HTR-8/SVneo (cell line): ENCODE measurements at places on chromosomes 5 and 9.
A peak's percentile ranks its signal among the peaks of the same experiment; 100 is the strongest.

DNA sequence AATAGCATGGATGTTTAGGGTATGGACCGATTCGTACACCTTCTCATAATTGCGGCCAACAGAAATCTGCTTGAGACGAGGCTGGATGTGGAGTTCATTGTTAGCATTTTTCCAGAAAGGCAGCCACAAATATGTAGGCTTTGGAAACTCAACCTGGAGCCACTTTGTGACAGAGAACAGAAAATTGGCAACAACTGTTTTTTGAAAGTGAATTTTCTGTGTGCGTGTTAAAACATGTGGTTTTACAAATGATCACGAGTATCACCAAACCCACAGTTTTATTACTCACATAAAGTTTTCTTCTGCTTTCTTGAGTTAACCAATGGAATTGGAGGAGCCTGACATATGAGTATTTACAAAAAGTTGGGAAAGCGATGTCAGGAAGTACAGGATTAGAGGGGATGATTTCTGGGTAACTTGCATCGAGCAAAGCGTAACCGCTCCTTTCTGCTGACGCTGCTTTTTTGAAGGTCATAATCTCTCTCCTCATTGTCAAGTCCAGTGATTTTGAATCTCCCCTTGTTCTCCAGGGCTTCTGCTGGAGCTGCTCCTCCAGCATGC, 138.5 kb upstream of the TAF11L2 start:
- no peak for DNase-seq

DNA sequence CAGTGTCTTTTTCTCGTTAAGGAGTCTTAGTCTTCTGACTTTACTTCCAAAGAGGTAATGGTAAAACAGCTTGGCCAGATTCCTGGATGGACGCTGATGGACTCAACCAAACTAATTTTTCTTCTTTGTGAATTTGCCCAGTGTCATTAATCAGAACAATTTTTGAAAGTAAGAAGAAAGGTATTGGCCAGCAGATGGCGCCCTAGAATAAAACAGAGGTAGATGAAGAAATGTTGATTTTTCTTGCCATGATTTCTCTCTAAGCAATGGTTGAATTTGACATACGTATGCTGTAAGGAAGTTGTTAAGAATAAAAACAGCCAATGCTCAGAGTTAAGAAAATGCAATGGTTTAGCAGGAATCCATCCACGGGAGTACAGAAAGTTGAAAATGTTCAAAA, 500.0 kb downstream of the DIRAS2 start:
- no peak for DNase-seq

DNA sequence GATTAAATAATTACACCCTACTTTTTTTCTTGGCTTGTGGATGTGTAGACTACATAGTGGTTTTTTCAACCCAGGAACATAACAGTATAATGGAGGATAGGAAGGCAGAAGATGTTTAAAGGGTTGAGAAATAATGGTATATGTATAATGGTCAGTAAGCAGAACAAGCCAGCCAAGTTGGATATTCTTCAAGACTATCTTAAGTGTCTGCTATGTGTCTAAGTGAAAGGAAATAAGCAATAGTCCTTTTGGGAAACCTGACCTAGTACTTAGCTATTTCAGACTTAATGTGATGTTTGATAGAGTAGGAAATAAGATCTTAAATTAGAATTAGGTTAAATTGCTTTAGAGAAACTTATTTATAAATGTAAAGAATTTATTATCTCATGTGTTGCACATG, 85.7 kb downstream of the PTPDC1 start:
- DNase-seq: no peak

- no peak for DNase-seq
These were observed 37.0 kb downstream of the STRBP start for GRCh38 chr9:123231421-123231820.

DNA sequence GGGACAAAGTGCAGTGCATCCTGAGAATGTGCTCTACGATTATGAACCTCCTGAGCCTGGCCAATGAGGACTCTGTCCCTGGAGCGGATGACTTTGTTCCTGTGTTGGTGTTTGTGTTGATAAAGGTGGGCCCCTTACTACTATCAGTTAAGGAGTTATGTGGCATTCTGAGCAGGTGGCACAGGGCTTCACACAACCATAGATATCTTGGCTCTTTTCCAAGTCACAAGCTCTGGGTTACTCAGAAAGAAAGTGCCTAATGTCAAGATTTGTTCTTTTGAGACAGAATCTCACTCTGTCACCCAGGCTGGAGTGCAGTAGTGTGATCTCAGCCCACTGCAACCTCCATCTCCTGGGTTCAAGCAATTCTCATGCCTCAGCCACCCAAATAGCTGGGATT, 99.0 kb downstream of the GAPVD1 start:
- DNase-seq: no peak

- no peak for DNase-seq
These were observed 59.4 kb downstream of the NDUFAF2 start for GRCh38 chr5:61004448-61004847.

GRCh38 chr5:93510626-93511380, 70.2 kb downstream of the NR2F1-AS1 start:
- no peak for DNase-seq

DNA sequence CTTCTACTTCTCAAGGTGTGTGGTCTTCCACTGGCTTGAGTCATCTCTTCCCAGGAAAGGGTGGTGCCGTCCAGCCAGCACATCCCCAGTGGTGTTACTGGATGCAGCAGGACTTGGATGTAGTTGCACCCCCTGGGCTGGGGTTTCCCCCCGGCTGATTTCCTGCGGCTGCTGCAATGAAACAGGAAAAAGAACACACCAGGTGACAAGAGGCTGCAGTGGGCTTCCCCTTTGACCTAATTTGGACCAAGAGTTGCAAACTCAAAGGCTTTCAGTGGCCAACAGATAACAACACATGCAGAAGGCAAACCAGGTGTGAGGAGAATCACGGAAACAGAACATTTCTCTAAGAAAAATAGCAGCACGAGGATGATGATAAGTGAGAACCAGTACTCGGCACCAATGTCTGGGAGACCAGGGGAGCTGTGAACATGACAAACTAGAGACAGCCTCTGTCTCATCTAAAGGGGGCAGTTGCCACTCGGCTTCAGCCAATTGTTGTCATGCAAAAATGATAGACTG, 83.7 kb downstream of the PDE6A start:
- DNase-seq: no peak

DNA sequence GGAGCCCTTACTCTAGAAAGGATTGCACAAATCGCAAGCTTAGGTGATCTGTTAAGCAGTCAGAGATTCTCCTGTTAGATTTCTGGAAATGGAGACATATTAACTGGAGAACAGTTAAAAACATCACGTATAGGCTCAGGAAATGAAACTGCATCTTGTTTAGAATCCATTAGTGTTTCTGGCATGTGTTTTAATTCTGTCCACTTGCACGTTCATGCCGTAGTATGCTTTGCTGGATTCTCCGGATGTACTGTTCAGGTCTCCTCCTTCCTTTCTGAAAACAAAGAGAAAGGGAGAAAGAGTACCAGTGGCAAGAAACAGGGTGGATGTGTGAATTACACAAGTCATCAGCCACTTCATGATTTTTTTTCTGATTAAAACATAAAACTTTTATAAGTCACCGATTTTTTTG, 2.5 kb upstream of the RGMB start:
- no peak for DNase-seq

DNA sequence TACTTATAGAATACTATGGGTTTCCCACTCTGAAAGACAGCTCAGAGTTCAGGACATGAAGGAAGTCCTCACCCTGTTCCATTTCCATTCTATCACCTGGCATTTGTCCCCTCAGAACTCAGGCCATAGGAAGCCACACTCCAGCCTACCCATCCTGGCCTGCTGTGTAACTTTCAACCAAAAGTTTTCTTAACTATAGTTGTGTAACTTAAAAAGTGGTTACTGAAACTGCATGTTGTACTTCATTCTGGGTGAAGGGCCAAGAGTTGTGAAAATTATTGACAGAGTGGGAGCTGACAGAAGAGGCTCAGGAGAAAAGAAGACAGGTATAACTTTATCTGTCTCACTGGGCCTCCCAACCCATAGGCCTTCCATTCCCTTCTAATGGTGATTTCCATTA, 212.5 kb downstream of the RAB3C start:
- no peak for DNase-seq

DNA sequence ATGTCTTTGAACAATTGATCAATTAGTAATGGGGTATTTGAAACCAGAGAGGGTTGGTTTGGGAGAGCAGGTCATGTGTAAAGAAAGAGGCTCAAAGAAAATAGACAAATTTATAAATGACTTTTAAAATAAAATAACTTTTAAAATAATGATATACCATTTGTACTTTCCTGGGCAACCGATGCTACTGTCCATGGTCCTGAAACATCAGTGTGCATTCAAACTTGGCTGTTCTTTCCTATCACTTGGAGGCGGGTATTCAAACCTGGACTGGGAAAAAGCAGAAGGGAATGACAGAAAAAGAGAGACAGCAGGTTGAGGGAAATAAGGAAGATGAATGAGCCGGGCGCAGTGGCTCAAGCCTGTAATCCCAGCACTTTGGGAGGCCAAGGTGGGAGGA, 1446.4 kb upstream of the WWC1 start:
- DNase-seq: peak; percentile 28

- no peak for DNase-seq
These were observed 111.1 kb downstream of the UGCG start for GRCh38 chr9:112007575-112008240.

- no peak for DNase-seq
These were observed 417.0 kb upstream of the TLE4 start for GRCh38 chr9:79154806-79155205.

DNA sequence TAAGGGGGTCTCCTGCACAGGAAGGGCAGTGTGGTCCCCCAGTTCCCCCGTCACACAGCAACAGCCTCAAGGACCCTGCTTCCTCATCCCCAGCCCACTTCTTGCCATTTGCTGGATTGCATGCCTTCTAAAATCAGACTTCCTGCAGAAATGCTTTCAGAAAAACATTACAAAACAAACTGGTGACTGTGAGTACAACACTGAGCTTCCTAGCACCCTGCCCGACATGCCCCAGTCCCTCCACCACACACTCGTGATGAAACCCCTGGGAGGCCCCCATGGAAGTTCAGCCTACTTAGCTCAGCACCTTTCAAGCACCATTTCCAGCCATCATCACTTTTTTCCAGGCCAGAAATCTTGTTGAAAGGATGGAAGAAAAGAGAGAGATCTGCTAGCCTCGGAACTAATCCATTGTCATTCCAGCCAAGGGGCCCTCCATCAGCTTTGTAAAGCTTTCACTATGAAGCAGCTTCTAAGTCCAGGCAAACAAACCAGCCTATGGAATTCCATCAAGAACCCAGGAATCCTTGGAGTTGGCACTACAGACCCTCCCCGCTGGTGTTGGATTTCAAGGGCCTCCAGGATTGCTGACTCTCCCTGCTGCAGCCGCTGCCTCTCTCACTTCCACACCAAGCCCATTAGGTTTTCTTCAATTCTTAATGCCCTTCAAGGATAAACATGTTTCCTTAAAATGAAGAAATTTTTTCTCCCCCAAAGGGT, 114.6 kb downstream of the C5orf15 start:
- no peak for DNase-seq

- no peak for DNase-seq
These were observed 896.6 kb downstream of the TLE1 start for GRCh38 chr9:80792726-80793125.

GRCh38 chr9:107675351-107676259, 186.0 kb upstream of the KLF4 start:
- no peak for DNase-seq

GRCh38 chr9:108696156-108696555, 159.6 kb downstream of the ACTL7B start:
- no peak for DNase-seq

DNA sequence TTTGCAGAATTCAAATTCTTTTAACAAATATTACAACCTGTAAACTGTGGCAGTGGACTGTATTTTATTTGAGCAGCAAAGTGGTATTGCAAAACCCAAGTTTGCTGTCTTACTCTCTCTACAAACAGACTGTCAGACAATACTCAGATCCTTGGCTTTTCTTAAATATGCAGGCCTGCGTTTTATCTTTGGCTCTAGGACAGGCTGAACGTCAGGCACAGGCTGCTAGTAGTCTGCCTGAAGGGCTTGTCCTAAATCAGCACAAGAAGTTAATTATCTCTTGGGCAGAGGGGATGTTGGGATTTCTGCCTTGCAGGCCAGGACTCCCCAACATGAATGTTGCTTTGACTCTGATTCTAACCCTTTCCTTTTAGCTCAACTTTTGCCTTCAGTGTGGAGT, 147.5 kb downstream of the SLIT3 start:
- DNase-seq: no peak

DNA sequence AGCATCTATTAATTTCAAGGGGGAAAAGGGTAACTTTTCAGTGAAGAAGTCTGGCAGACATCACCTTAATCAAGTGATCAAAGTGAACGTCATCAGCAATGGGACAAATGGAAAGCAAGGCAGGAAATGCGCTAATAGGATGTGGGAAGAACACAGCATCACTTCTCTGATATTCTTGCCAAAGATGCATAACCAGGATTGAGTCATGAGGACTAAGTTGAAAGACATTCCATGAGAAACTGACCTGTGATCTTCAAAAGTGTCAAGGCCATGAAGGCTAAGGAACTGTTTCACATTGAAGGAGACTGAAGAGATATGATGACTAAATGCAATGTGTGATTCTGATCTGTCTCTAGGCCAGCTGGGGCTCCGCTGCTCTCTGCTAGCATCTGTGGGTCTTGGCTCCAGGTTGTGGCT, 92.9 kb downstream of the NDFIP1 start:
- DNase-seq: peak; percentile 22

- DNase-seq: no peak
These were observed 348.1 kb downstream of the TMEM167A start for GRCh38 chr5:82728926-82729702.

- no peak for DNase-seq
These were observed 89.7 kb upstream of the SLC30A5 start for GRCh38 chr5:69004127-69004526.

GRCh38 chr5:149747833-149748366, 17.8 kb downstream of the PPARGC1B start:
- DNase-seq: no peak
